Mesendoderm (in vitro differentiated cells): ENCODE measurements at places on chromosomes 5 and 9.

DNA sequence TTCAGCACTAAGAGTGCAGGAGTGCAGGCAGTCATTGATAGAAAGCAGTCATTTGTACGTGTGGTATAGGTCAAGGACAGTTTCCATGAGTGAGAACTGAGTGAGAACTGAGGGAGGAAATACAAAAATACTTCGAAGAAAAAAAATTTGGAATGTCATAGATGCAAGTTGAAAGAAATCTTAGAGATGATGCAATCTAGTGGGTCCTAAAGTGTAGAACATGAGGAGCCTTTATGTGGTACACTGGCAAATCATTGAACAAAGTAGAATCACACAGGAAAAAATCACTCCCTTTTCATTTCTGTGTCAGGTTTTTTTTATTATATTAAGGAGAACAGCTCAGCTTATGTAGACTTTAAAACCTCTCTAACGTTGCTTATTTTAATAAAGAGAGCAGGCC, 26.4 kb upstream of the SLC1A1 start:
- no peak for DNase-seq
- no peaks in the 10 kb centered on the region for H3K27me3 ChIP-seq
- no peak overlapping the region for H3K4me3 ChIP-seq
- H3K36me3 ChIP-seq, result no peaks in the 10 kb centered on the region
- no peak overlapping the region for H3K27ac ChIP-seq
- H3K4me1 ChIP-seq, result no peaks in the 10 kb centered on the region

GRCh38 chr5:120942596-120943350, 478.7 kb downstream of the PRR16 start:
- H3K27me3 ChIP-seq, result no peaks in the 10 kb centered on the region
- no peaks in the 10 kb centered on the region for H3K4me1 ChIP-seq
- no peak overlapping the region for H3K27ac ChIP-seq
- H3K4me3 ChIP-seq, result no peak overlapping the region
- DNase-seq, result peak; percentile 4
- no peaks in the 10 kb centered on the region for H3K36me3 ChIP-seq

GRCh38 chr5:523441-524222, 617 bp downstream of the SLC9A3 start:
- H3K36me3 ChIP-seq, result no peaks in the 10 kb centered on the region
- H3K4me3 ChIP-seq, result no peak overlapping the region
- H3K27ac ChIP-seq, result no peak overlapping the region

DNA sequence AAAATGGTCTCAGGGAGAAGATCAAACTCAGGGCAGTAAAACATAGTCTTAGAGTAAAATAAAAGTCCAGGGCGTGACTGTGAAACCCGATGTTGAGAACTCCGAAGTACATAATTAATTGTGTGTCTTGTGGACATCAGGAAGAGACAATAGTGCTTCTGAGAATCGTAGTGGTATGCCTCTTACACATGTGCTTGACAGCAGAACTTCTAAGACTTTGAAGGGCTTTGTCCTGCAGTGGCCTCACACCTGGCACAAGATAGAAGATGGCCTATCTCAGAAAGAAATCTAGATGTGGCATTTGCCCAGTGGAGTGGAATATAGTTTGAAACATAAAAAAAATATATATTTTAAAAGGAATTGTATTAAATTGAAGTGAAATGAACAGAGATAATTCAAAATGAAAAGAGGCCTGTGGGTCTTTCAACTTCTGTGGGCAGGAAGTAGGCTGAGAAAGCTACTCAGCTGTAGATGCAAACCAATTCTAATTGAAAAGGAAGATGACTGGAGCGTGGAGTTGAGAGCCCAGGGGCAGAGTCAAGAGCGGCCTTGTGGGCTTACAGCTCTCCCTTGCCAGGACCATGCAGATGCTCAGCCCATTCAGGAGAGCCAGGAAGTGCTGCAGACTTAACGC, 468.4 kb downstream of the KDM4C start:
- H3K36me3 ChIP-seq, result no peaks in the 10 kb centered on the region
- DNase-seq, result no peak
- peaks cover 4% of the 10 kb centered on the region for H3K4me1 ChIP-seq
- H3K4me3 ChIP-seq, result no peak overlapping the region
- H3K27me3 ChIP-seq, result peaks cover 4% of the 10 kb centered on the region
